Stimulated activated CD4-positive, alpha-beta T cell treated with anti-CD3 and anti-CD28 coated beads, Interleukin-1b, Interleukin-23, amount 100 ng/mL, for 24 hours (primary cell): ENCODE measurements at places on chromosomes 6 and 20.
A peak's percentile ranks its signal among the peaks of the same experiment; 100 is the strongest.

- no peak for DNase-seq
Measured at GRCh38 chr6:82144852-82145340, 102.6 kb downstream of the IBTK start.

GRCh38 chr6:133392015-133392414 is 150.9 kb downstream of the EYA4 start:
- no peak for DNase-seq

GRCh38 chr6:43736844-43737243 is 33.2 kb upstream of the VEGFA start:
- no peak for DNase-seq

DNA sequence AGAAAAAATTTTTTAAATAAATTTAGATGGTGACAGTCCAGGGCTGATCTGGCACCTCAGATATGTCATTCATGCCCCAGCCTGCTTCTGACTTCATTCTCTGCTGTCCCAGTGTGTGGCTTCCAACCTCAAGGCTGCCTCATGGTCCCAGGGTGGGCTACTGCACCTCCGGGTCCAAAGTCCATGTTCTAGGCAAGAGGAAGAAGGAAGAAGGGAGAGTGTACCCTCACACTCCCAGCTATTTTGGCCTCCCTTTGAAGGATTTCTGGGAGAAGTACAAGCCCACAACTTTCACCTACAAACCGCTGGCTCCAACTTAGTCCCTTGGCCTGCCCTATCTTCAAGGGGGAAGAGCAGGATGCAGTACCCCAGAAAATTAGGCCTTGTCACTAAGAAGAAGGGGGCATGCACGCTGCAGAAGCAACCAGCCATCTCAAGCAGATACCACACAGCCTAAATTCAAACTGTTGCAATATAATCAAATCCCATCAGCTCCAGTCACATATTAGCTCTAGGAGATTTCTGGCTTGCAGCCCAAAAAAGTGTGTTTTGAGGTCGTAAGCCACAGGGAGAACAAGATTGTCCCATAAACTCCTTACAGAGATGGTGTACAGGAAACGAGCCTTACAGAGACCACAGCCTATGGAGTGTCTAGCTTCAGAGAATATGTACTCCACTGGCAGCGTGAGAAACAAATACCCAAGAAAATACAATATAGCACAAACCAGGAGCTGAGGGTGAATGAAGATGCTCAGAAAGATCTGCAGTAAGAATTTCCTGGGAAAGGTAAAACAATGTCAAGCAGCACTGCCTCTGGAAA is 906 bp upstream of the BTN3A2 start:
- no peak for DNase-seq

GRCh38 chr6:166987930-166988329 is 11.3 kb upstream of the CEP43 start:
- DNase-seq = no peak

DNA sequence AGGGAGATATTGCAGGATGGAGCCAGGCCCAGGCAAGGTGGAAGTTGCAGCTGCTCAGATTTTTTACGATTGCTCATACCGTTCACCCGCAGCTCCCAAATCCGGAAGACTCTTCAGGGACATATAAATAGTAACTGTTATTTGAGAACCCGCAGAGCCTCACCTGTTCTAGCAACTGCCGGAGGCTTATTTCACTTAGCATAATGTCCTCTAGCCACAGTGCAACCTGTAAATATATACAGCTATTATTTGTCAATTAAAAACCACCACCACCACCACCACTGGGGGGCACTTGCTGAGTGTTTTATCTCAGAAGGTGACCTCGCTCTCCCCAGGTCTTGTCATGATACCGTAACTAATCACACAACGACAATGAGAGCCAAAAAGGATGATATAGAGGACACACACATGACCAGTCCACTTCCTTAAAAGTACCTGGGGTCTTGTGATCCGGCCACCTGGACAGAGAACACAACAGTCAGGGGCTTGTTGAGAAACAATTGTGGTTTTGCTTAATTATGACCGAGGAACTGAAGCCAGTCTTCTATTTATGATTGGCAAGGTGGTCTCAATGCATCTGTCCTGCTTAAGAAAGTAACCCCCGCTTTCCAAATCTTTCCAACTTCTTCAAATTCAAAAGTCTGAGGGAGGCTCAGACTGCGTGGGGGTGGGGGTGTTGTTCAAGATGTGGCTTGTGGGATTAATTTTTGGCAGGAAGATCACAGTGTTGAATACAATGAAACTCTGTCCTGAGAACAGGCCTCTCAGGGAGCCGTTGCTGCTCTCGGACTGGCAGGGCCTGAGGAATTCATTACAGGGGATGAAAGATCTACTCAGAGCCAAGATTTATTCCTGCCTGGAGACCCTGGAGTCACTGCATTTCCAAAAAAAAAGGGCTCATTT is 107.7 kb upstream of the PRND start:
- DNase-seq = no peak

DNA sequence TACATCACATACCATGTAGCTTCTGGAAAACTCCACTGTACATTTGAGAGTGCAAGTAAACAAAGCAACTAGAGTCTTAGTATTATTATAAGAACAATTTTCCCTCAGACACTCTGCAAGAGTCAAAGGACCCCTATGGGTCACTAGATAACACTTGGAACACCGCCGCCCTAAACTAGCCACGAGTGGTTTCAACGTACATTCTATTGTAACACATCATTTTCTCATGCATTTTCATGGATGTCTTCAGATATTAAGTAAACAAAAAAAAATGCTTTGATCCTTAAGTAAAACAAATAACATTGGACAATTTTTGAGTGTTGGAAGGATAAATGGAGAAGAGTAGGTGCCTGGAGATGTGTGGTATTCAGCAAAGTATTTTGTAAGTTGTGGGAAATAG is 3.2 kb upstream of the RNF146 start:
- DNase-seq = no peak

GRCh38 chr6:37705239-37706051 is 7.8 kb upstream of the MDGA1 start:
- peak; percentile 40 for DNase-seq

DNA sequence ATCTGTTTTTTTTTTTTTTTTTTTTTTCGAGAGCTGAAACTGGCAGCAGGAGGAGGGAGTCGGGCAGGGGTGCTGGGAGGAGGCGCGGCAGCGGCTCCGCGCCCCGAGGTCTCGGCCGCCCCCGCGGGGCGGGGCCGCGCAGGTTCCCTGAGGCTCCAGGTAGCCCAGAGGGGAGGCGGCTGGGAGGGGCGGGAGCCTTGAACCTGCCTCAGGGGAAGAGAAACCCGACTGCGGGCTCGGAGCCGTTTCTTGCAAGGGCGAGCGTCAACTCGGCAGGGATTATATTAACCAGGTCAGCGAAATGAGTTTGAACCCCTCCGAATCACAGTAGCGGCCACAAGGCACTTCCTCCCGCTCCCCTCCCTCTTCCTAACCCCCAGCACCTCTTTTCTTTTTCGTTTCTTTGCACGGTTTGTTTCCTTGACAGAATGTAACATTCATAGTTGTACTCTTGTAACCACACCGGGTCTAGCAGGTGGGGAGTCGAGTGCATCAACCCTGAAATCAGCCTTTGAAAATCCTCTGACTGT is 2.0 kb downstream of the MYB start:
- peak; percentile 74 for DNase-seq
